ENCODE measurements at places on chromosomes 11 and 22.

DNA sequence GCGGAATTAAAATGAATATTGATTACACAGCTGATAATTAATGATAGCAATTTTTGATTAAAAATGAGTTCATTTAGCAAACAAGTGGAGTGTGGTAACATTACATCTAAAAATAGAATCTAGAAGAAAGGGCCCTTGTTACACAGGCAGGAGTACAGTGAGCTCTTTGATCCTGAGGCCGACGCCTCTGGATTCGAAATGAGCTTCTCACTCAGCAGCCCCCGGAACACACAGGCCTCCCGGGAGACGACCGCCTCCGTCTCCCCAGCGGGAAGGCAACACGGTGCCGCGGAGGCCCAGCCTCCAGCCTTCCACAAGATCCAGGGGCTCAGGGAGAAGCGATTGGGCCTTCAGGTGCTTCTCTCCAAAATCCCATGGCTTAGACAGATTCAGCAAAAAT lies 379.1 kb downstream of the BRD1 start:
- DNase-seq: no peak

- no peak for DNase-seq
Observed at GRCh38 chr22:36335621-36336020, 52.1 kb downstream of the MYH9 start.

- DNase-seq: no peak
Observed at GRCh38 chr11:116326146-116326545, 446.6 kb downstream of the BUD13 start.

GRCh38 chr11:41189701-41190436 lies 269.6 kb downstream of the LRRC4C start:
- DNase-seq: no peak

DNA sequence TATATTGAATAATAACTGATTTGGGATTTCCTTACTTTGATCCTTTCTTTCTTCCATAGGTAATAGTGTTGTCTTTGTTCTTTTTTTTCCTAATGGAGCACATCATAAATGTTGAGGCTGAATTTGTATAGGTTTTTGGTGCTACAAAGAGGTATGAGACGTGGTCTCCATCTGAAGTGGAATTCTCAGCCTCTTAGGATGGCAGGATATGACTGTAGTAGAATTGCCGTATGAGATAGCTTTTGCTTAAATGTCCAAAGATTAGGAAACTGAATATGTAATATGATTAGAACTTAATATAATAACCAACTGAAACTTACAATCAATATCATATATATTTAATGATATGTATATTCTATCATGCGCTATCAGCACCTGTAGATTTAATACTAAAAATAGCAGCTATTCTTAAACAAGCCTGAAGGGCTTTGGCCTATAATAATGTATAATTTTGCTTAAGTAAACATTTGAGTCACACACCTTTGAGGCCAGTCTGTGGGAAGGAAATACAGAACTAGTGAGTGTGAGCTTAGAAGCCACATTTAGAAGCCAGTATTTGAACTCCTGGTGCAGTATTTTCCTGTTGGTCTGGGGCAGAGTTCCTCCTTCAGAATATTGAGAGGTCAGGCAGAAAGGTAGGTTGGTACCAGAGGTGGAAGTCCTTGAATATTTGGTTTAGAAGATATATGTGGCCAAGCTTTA lies 62.6 kb downstream of the SWAP70 start:
- DNase-seq: no peak

DNA sequence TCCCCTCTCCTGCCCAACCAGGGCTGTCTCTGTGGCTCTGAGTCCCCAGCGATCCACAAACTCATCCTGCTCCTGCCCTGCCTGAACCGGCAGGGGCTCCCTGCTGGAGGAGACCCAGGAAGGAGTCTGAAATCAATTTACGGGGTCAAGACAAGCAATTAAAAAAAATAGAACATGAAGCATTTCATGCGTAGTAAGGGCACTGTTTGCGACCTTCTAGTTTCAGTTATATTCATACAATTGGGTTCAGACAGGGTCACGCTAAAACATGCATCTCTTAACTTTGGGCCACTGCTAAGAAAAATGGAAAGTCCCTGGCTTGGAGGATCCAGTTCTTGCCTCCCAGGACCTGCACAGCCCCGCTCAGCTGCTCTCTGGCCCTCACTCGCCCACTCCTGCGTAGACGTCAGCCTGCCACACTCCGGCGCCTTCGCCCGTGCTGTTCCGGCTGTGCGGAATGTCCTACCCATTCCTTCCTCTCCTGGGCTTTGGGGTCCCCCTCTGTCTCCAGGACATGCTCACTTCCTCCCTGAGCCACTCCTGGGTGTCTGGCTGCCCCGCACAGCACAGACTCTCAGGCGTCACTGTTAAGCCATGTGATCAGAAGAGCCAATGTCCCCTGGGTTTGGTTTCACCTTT lies 12.8 kb downstream of the NFAM1 start:
- no peak for DNase-seq

- no peak for DNase-seq
Observed at GRCh38 chr11:44793350-44794090, 66.8 kb downstream of the TSPAN18 start.

DNA sequence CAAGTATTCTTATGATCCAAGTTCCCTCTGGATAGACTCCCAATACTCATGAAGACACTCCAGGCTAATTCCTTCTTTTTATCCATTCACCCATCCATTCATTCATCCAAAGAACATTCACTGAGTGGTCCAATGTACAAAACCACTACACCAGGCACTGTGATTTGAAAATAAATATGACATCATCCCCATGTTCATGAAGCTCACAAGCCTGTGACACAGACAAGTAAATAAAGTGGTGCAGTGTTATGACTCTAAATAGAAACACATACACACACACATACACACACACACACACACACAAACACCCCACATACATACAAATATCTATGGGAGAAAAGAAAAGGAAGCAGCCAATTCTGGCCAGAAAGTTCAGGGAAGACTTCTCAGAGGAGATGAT lies 35.5 kb downstream of the MTMR2 start:
- DNase-seq: no peak

DNA sequence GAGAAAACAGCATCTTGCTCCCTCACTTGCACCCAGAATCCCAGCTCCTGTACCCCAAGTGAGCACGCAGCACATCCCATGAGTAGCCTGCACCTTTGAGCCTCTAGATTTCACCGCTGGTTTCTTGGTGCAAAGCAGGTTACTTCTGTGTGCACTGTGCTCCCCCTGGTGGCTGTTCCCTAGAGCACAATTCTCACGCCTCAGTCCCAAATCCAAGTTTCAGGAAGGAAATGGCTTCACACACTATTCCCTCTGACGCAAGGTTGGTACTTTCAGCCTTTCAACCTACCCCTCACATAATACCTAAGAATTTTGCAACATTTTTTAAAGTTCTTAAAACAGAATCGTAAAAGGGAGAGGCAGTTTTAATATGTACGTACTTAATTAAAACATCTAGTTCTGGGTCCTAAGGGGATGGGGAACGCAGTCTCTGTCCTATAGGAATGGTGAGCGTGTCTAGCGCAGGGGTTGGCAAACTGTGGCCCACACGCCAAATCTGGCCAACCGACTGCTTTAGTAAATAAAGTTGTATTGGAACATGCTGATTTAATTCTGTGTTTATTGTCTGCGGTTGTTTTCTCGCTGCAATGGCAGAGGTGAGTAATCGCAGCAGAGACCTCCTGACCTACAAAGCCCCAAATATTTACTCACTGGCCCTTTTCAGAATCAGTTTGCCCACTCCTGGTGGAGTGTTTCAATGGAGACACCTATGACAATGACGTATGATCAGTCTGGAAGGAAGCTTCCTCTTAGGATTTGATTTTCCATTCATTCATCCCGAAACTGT lies 27.5 kb downstream of the DHCR7 start:
- no peak for DNase-seq

- no peak for DNase-seq
Observed at GRCh38 chr22:19998232-19998951, 18.2 kb downstream of the ARVCF start.

DNA sequence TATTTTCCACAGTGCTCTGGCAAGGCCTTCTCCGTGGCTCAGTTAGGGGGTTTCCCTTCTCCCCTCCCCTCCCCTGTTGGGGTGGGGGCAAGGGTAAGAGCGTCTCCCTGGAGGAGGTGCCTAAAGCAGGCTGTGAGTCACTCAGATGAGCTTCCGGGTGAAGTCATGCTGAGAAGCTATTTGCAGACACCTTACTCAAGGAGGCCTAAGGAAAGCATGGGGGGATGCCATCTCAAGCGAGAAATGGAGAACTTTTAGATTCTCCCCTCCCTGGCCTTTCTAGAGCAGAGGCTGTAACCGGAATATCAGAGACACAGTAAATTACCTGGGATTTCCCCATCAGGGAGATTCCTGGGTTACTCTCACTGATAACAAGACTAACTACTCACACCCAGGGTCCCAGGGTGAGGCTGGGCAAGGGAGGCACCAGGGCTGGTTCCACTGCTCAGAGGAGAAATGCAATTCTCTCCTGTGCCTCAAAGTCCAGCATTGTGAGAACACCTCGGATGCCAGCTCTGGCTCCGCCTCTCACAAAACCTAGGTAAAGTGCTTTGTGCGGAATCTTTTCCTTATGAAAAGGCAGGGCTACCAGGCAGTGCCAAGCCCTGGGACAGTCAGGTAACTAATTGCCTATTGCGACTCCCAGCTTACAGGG lies 123.6 kb downstream of the ABTB2 start:
- no peak for DNase-seq

- DNase-seq: no peak
Observed at GRCh38 chr11:93652679-93653078, 8.8 kb upstream of the CEP295 start.

GRCh38 chr22:46192210-46192993 lies 42.1 kb downstream of the PPARA start:
- DNase-seq: no peak

DNA sequence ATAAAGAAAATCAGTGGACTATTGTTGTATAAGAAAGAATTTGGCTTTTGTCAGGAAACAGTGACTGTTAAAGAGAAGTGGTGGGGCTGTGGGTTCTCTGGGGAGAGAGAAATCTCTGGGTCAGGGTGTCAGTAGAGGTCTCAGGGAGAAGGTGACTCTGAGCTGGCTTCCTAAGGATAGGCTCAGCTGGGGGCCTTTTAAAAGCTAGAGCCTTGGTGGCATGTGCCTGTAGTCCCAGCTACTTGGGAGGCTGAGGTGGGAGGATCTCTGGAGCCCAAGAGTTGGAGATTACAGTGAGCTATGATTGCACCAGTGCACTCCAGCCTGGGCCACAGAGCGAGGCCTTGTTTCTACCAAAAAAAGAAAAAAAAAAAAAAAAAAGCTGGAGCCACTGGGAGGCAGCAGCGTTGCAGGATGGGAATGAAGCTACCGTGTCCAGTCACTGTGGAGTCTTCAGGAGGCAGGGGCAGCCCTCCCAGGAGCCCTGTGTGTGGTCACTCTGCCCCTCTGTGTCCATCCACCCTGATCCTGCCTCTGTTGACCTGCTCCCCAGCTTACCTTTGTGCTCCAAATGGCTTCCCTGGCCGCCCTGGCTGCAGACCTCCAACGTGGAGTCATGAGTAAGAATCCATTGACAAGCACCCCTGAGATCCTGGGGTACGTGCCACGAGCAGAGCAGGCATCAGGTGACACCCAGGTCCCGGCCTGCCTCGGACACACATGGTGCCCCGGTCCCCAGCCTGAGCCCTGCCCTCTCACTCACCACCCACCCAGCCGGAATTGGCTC lies 5.4 kb upstream of the MIF start:
- DNase-seq: no peak

- no peak for DNase-seq
Observed at GRCh38 chr11:13343067-13343466, 65.5 kb downstream of the BMAL1 start.

GRCh38 chr22:42764895-42765363 lies 44.3 kb upstream of the A4GALT start:
- DNase-seq: no peak

DNA sequence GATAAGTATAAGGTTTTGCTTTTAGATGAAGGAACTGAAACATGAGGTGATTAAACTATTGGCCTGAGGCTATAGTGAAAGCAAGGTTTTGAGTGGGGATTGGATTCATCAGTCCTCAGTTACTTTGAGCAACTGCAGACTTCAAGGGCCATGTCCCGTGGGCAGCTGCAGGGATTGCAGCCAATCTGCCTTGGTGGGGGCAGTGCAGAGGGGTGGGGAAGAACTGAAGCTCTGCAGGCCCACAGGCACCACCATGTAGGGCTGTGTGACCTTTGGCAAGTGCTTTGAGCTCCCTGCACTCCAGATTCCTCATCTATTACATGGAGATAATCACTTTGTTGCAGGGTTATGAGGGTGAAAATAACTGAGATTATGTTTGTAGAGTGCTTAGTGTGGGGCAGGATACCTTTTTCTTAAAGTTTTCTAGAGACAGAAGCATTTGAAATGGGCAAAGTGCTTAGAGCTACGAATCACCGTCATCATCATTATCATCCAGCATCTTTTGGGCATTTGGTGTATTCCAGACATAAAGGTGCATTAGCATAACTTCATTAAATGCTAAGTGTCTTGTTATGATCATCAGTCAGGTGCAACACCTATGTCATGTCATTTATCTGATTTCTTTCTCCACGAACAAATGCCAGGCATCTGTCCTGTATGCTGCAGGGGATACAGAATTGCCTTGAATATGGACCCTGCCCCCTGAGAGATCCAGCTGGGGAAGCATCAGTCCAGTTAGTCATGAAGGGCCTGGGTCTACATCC lies 72.1 kb upstream of the TENM4 start:
- no peak for DNase-seq

DNA sequence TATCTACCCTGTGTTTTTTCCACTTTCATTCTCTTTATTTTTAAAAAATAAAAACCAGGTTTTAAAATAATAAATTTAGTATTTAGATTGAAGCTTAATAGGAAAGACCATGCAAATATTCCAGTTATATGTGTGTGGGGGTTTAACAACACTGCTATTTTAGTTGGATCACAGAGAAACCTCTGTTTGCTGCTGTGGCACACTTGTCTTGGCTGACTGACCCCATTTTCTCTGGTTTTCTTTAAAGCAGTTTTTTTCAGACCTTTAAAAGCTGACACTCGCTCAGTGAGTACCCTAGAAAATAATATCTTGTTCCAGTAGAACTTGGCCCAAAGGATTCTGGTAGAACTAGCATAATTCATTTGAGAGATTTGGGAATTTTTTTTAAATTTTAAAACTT lies 31.6 kb downstream of the ACER3 start:
- no peak for DNase-seq

DNA sequence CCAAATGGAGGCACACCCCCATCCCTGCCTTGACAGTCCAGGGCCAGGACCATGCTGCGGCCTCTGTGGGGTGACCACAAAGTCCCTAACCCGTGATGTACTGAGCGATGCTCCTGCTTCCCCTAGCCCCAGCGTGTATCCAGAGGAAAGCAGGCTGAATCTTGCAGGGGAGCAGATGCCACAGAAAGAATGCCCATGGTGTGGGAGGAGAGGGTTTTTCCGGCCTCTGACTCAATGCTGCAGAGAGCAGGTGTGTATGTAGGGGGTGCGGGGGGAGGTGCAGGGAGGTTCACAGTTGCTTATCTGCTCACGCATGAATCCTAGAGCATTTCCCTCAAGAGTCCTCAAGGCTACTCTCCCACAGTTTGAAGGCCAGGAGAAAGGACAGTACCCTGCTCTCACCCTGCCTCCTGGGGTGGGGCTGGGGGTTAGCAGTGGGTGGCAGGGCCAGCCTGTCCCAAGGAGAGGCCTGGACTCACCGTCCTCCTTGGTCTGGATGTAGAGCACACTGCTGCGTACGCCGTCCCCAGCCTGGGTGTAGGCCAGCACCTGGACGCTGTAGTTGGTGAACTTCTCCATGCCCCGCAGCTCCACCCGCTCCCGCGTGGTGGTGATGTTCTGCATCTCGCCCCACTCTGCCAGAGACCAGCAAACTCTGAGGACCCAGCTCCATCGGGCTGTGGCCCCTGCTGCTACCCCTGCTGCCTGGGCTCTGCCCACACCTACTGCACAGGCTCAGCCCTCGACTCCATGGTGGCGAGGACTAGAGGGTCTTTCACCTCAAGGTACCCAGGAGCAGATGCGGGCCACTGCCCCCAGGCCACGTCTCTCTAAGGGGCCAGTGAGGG lies 130.8 kb downstream of the CEP164 start:
- no peak for DNase-seq

Measured in pulmonary artery endothelial cell (primary cell).